ENCODE measurements at places on chromosomes 1 and 21.

DNA sequence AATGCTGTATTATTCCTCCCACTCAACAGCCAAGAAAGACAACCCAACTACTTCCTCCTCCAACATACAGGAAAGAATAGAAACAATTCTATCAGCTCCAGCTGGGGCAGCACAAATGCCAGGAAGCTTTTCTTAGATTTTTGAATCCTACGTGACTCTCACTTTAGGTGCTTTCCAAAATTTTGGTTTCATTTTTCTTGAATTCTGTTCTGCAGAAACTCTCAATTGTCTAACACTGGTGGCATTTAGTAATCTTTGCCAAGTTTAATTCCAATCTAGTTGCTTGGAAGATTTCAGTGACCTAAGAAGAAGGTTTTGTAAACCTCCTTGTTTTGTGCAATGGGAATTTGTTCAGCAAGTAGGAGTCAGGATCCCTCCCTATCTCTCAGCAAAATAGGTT is 37.1 kb upstream of the DOCK7 start:
- peak; percentile 40 for DNase-seq

GRCh38 chr1:4351453-4351852 is 303.0 kb upstream of the AJAP1 start:
- DNase-seq, result no peak

GRCh38 chr1:101797722-101798121 is 199.0 kb downstream of the OLFM3 start:
- DNase-seq, result no peak

DNA sequence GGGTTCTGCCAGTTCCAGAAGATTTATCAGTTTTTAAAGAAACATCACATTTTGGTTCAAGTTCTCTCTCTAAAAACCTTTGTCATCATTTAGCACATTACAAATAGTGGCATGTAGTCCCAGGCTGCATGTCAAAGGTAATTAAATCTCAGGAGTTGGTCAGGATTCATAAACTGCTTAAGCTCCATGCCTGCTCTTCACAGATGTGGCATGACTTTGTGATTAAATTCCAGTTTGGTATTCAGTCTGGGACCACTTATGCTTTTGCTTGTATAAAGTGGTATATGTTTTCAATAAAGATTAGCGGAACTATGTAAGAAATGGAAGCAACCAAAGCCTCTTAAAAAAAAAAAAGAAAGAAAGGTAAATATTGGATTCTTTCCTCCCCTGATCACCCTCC is 408.0 kb downstream of the DISC1 start:
- no peak for DNase-seq

DNA sequence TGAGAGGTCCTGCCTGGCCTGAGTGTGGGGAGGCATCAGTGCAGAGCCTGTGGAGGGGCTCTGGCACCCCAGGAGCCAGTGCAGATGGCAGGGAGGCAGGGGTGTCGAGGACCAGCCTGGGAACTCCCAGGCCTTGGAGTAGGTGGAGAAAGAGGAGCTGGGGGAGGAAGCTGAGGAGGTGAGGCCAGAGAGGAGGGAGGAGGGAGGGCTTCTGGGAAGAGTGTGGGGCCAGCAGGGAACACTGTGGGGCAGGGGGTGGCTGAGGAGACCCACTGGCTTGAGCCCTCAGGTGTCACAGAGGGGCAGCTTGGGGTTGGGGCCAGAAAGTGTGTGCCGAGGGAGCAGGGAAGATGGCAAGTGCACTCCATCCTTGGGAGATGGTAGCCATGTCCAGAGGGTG is 3.8 kb downstream of the COQ8A start:
- no peak for DNase-seq

- DNase-seq, result no peak
Observed at GRCh38 chr1:14549897-14550620, 48.4 kb upstream of the KAZN start.

DNA sequence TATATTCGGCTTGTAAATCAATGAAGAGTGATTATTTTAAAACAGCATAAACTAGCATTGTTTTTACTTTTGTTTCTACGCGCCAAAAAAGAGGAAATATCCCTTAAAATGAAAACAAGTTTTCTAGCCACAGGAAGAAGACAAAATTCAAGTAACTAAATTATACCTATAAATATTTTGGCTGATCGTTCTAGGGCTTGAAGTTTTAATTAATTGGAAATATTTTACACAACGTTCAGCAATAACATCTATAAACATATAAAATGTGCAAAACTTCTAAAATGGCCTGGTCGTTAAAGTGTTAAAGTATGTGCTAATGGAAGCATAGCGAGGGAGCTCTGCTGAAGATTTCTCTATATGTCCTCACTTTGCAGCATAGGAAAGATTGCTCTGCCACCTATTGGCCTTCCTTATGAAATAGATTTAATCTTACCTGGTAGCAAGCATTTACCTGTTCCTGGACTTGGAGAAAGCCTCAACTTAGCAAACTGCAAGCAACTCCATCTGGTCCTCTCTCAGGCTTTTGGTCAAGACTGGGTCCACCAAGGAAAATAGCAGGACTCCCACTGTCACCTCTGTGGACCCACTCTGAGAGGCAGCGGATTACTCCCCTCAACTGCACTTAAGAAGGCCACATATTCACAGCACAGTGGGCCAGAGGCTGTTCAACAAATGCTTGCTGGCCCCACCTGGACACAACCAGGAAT is 351.3 kb upstream of the RUNX1 start:
- DNase-seq, result peak; percentile 84
